Posterior cingulate gyrus (tissue), 11 donors: ENCODE measurements at places on chromosomes 7 and 10.

GRCh38 chr7:75743455-75743859, 4.7 kb upstream of the HIP1 start:
- DNase-seq = no peak

DNA sequence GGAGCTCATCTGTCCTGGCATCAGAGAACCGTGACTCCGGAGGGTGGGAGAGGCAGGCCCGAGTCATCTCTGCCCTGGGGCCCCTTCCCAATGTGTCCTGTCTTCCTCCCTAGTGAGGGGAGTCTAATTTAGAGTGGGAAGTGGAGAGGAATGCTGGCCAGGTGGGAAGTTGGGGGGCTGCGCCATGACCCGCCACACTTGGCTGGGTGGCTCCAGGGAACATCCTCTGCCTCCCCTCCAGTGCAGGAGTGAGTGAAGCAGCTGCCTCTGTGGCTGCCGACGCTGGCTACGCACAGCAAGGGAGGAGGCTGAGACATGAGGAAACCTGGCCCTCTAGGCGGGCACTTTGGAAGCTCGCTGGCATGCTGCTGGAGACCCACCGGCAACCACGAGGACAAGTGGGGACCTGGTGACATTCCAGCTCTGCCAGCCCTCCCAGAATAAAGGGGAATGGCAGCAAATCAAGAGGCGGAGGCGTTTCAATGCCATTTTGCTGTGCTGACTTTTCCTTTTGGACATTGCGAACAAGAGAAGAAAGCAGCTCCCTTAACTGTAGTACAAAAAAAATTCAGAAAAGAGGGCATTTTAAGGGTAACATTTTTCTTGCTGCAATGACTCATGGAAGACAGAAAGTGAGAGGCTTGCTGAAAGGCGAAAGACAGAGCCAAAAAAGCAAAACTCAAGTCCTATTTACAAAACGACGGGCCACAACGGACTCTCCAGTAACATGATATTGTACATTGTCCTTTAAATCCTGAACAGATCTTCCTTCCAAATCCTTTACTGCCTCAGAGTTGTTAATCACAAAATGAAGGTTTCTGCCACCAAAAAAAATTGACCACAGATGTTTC, 121.2 kb upstream of the PITRM1 start:
- no peak for DNase-seq

GRCh38 chr7:116239434-116239833, 29.1 kb downstream of the TES start:
- no peak for DNase-seq

DNA sequence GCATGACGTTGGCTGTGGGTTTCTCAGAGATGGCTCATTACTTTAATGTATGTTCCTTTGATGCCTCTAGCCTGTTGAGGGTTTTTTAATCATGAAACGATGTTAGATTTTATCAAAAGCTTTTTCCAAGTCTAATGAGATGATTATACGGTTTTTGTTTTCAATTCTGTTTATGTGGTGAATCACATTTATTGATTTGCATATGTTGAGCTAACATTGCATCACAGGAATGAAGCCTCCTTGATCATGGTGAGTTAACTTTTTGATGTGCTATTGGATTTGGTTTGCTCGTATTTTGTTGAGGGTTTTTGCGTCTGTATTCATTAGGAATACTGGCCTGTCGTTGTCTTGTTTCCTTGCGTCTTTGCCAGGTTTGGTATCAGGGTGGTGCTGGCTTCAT, 52.3 kb upstream of the PTPN12 start:
- no peak for DNase-seq

- no peak for DNase-seq
Observed at GRCh38 chr10:85026878-85027467, 698.6 kb downstream of the CCSER2 start.

GRCh38 chr7:159063046-159063840, 81.4 kb downstream of the VIPR2 start:
- DNase-seq = no peak

DNA sequence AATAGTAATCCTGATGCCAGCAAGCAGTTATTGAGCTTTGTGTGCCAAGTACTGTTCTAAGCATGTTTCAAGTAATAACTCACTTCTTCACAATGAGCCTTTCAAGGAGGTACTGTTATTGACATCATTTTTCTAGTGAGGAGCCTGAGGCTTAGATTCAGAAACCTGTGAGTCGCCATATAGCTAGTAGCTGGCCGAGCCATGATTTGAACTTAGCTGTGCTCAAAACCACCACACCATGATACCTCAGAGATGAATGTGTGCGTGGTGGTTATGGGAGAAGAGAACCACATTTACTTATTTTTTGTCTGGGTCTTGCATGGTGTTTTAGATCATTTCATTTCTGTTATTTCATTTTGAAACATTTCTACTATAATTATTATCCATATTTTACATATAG, 578.9 kb downstream of the AUTS2 start:
- no peak for DNase-seq

- no peak for DNase-seq
Observed at GRCh38 chr7:2717293-2718261, 29.6 kb downstream of the AMZ1 start.

- DNase-seq = no peak
Observed at GRCh38 chr10:59700709-59701108, 8.9 kb downstream of the SLC16A9 start.

- DNase-seq = no peak
Observed at GRCh38 chr7:130667593-130668257, 823 bp downstream of the COPG2 start.
